ENCODE measurements at places on chromosomes 12 and 14.

GRCh38 chr12:124279315-124279714, 15.6 kb upstream of the RFLNA start:
- no peak for DNase-seq

- DNase-seq: no peak
Measured at GRCh38 chr12:115687094-115687493, 590.4 kb downstream of the MED13L start.

GRCh38 chr12:124537525-124538193, 29.8 kb downstream of the NCOR2 start:
- DNase-seq: no peak

DNA sequence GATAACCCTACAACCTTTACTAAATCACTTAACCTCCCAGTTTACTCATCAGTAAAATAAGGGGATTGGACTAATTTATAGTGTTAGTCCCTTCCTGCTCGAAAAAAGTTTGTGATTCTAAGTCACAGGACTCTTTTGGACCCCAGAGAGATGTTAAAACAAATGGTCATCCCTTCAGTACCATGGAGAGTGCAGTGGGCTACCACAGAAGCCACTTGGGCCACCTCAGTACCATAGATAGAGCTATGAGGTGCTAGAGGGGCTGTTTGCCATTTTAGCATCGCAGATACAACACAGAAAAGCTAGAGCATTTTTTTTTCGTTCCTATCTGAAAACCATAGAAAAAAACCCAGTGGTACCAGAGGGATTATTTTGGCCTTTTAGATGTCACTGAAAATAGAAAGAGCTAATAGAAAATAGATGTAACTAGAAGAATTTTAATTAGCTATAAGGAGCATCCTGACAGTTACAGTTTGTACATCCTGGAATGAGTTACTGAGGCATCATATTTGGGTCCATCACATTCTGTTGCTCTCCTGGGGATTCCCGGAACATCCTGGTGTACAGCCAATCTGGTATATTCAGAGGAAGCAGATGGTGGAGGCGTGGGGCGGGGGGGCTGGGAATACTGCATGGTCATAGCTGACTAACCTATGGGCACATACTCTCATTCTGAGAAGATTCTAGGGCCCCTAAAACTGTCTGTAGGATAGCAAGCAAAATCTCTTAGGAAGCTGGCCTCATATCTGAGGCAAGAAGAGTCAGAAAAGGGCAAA, 2.8 kb downstream of the ZNF219 start:
- DNase-seq: no peak

GRCh38 chr12:70080566-70080965, 162.7 kb upstream of the CNOT2 start:
- no peak for DNase-seq

DNA sequence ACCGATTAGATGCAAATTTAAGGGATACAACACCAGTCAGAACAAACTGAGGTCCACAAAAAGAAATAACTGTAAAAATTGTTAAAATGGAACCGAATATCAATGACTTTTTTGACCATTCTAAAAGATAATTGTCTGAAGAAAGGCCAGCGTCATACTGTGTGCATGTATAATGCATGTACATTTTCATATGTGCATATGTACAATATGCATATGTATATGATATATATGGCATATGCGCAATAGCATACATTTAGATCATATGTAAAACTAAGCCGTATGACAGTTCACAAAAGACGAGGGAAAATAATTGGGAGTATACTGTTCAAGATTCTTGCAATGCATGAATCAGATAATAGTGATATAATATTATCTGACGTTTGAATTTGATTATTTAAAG, 475.8 kb upstream of the TMEM132C start:
- no peak for DNase-seq

DNA sequence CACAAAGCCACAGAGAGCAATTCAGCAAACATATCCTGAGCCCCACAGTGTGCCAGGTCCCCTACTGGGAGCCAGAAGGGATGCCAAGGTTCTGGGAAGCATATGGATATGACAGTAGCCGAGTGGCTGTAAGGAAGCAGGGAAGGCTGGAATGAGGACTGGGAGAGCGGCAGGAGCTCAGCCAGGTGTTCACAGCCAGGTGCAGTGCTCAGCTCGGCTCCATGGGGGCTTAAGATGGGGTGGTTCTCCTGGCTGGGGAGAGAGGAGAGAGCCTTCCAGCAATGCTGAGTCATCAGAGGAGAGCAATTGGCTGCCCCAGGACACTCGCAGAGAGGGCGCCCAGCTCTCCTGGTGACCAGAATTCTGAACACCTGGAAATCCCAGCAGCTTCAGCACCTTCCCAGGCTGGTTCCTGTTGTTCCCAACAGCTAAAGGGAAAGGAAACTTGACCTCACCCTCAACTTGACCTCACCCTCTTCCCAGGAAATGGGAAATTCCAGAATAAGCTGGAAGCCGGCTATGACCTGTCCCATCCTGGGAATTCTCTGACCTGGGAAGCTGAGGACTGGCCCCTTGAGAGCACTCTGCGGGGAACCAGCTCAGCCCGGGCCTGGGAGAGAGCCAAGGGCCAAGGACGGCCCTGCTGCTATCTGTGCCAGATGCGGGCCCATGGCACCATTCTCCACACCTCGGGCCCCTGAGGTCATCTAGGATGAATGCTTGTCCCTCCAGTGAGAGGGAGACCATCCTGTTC, 34.6 kb downstream of the SLC6A12 start:
- no peak for DNase-seq

- DNase-seq: no peak
Measured at GRCh38 chr14:93430315-93431035, at the start of gene UNC79. Gene UNC79, plus strand, starts transcription at chr14:93430939. Its CDS starts 91 bp downstream, at chr14:93431030.

DNA sequence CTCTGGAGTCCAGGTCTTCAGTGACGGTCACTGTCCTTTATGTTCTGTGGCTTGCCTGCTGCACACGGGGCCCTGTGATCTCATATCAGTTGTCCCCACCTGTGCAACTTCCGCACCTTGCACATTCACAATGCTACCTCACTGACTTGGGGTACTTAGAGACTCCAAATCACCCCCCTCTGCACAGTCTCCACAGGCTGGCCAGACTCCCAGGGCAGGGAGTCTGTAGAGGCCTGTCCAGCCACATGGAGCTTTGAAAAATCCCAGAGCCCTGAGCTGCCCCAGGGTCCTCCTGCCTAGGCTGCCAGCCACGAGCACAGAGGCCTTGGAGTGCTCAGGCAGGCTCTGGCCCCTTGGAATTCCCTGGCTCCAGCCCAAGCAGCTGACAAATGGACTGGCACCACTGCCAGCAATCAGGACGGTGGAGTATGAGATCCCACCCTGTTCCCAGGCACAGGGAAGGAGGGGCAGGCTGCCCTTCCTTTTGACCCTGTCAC, 26.4 kb downstream of the CMKLR1 start:
- no peak for DNase-seq

DNA sequence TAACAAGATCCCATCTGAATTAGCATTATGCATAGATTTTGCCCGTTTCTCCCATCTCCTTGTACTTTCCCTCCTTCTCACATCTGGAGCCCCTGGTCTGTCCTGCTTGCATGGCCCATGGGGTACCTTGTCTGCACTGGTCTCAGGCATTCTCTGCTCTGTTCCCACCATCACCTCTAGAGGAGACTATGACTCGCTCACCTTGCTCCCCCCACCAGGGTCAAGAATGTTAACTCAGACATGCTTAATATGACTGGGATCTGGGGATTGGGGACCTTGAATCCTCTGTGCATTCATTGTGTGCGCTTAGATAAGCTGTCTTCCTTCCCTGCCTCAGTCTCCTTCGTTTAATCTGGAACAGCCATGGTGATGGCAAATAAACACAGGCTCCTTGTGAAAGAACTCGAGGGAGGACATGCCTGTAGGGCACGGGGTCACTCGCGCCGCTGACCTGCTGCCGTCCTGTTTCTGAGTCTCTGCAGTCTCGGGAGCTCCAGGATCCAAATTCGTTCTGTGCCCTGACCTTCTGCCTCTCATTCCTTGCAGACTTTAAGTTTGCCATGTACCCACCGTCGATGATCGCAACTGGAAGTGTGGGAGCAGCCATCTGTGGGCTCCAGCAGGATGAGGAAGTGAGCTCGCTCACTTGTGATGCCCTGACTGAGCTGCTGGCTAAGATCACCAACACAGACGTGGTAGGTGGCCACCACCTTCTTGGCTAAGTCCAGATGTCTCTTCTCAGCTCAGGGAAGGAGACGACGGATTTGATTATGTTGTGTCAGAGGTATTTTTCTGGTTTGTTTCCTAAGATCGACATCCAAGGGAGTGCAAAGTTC, 15.0 kb downstream of the CCND2 start:
- no peak for DNase-seq

- no peak for DNase-seq
Measured at GRCh38 chr12:95169368-95169767, 47.9 kb downstream of the FGD6 start.

- no peak for DNase-seq
Measured at GRCh38 chr12:53480491-53481442, 18.5 kb downstream of the MAP3K12 start.

- DNase-seq: no peak
Measured at GRCh38 chr12:82682851-82683261, 3.9 kb upstream of the TMTC2 start.

- no peak for DNase-seq
Measured at GRCh38 chr12:41228066-41228820, 40.1 kb downstream of the PDZRN4 start.

DNA sequence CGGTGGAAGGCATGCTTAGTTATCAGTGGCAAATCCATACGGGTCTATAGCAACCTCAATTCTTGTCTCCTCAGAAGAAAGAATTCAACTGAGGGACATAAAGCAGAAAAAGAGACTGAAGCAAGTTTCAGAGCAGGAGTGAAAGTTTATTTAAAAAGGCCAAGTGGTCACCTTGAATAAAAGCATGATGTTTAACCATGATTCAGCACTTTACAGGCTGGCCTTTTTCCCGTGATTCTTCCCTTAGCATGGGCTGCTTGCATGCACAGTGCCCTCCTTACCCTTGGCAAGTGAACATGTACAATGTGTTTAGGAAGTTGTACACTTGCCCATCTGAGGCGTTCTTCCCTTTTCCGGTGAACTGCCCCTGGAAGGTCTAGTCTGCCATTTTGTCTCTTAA, 225.3 kb downstream of the ATP23 start:
- no peak for DNase-seq

DNA sequence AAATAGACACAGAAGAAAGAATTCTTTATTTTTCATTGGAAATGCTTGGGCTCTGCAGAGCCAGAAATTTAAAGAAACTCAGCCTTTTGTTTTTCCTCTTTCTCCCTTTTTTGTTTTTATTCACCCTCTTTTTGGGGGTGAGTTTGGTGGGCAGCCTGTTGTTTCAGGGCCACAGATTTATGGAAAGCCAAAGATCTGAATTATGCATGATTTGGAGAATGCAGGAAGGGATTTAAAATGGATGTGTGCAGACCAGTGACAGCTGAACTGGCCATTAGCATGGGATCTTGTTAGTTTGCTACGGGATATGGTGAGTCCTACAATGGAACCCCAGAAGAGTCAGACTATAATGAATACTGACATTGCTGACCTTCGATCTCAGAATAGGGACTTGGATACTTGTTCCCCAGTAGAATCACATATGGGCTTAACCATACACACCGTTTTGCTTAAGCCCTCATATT, 7.7 kb upstream of the ATXN2 start:
- DNase-seq: no peak

- DNase-seq: no peak
Measured at GRCh38 chr12:95709152-95709551, 81.4 kb downstream of the NTN4 start.

- no peak for DNase-seq
Measured at GRCh38 chr14:51147183-51147582, 52.3 kb upstream of the TRIM9 start.

DNA sequence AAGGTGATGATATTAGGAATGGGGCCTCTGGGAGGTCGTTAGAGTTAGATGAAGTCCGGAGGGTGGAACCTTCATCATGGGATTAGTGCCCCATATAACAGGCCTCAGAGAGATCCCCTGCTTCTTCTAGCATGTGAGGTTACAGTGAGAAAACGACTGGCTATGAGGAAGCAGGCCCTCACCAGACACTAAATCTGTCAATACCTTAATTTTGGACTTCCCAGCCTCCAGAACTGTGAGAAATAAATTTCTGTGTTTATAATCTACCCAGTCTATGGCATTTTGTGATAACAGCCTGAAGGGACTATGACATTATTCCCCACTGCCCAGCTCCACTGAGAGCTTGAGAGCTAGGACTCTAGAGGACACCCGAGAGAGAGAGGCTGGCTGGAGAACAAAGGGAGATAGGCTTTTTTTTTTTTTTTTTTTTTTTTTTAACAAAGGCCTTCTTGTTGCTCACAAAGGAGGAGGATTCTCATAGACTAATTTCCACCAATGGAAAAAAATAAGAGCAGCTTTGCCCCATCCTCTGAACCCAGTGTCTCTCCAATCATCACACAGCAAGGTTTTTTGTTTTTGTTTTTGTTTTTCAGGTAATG, 87.8 kb upstream of the EEA1 start:
- DNase-seq: no peak

DNA sequence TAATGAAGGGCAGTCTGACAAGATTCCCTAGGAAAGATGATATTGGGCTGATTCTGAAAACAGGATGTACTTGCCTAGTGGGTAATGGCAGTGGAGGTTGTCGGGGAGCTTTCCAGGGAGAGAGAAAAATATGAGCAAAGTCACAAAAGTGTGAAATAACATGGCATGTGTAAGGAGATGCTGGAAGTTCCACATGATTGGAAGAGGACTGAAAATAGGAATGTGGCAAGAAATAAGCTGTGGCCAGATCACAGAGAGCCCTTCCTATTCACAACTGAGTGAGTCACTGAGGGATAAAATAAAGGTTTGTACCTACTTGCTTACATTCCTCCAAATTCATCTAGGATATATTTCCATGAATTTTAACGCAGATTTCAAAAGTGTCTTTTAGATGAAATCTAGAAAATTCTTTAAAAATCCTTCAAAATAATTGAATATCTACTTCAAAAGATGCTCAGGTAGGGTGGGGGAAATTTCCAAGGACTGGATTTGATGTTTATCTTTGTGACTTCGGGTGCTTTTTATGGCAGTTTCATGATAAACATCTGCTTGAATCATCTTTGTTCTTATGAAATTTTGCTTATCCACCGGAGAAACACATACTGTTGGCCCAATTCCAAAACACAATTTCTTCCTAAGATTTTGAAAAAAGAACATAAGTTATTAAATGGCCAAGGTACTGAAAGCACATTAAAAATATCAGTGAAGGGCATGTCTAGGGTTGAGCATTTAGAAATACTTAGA, 36.3 kb upstream of the SLC2A13 start:
- DNase-seq: no peak

DNA sequence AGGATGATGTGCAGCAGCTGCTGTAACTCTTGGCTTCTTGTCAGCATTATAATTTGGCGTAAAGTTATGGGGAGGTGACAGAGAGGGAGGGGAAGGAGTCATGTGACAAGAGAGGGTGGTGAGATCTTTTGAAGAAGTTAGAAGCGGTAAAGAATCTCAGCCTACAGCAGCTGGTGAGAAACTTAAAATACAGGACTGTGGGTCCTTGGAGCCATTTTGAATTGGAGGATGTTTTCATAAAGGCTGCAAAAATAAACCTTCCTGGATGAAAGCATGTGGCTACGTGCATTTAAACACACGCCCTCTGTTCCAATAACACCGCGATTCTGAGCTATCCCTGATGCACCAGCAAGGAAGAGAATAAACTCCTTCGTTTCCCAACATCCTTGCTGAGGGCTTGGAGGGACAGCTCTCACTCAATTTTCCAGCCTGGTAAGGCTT, 133.7 kb downstream of the TMEM30B start:
- no peak for DNase-seq
